ENCODE measurements at places on chromosomes 12 and 14.

- no peak for DNase-seq
Observed at GRCh38 chr12:127308148-127308547, 958.8 kb upstream of the TMEM132C start.

- DNase-seq, result no peak
Observed at GRCh38 chr12:52019113-52019770, 12.5 kb downstream of the TAMALIN start.

GRCh38 chr12:68743356-68743755 is 2.6 kb upstream of the SLC35E3 start:
- DNase-seq, result no peak

- DNase-seq, result no peak
Observed at GRCh38 chr12:80622271-80622670, 85.2 kb upstream of the MYF6 start.

- DNase-seq, result peak; percentile 53
Observed at GRCh38 chr12:57836442-57837375, 9.8 kb downstream of the CTDSP2 start.

- no peak for DNase-seq
Observed at GRCh38 chr14:23528555-23528954, 23.0 kb downstream of the ZFHX2 start.

DNA sequence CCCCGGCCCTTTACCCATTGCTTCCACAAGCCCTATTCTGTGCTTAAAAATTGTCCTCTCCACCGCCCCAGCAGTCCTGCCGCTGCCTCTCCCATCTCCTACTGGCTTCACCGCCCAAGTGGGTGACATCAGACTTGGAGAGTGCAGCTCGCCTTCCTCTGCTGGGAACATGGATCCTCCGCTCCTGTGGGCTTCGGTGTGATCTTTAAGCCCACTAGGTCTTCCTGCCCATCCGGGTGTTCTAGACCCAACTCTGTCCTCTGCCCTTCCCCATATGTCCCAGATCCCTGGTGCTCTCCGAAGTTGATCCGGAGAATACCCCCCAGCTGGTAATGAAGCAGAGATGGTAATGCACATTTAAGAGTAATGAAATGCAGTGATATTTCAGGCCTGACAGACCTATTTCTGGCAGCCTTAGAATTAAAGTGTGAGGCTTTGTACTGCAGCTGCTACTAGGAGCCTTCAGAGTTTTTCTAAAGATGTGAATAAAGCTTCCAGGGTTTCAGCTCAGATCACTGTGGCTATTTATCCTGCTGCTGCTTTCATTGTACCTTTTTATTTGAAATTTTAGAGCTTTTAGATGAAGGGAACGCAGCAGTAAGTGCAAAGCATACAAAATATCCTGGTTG is 22.9 kb upstream of the CTDSP2 start:
- DNase-seq, result no peak

GRCh38 chr14:79549515-79549914 is 661.8 kb downstream of the DIO2 start:
- no peak for DNase-seq

DNA sequence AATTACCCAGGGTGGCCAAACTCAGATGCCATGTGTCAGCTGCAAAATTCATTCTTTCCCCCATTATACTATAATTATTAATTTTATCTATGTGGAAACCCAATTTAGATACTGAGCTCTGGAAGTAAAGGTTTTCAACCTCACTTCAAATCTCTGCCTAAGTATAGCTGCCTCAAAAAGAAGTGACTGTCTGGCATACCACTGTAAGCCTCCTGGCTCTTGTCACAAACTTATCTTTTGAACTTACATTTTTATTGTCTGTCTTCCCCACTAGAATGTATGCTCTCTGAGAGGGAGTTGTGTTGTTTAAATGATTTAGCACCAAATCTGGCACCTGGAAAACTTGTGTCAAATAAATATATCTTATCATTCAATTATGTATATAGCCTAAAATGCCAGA is 16.1 kb upstream of the PRICKLE1 start:
- no peak for DNase-seq

DNA sequence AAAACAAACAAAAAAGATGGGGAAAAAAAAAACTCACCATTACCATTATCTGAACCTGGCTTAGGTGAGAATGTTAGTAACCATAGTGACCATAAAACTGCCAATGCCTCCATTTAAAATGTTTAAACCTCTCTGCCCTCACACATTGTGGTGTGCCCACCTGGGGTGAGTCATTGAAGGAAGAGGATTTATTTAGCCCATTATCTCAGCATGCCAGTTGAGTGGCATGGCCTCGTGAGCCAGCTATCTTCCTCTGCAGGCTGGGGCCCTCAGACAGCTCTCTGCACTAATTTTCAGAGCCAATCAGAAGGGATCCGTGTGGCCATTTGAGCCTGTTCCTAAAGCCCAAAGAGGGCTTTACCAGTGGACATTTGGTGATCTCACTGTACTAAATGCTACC is 81.8 kb upstream of the CCDC198 start:
- peak; percentile 48 for DNase-seq

GRCh38 chr12:27808841-27809240 is 28.8 kb upstream of the MANSC4 start:
- no peak for DNase-seq

DNA sequence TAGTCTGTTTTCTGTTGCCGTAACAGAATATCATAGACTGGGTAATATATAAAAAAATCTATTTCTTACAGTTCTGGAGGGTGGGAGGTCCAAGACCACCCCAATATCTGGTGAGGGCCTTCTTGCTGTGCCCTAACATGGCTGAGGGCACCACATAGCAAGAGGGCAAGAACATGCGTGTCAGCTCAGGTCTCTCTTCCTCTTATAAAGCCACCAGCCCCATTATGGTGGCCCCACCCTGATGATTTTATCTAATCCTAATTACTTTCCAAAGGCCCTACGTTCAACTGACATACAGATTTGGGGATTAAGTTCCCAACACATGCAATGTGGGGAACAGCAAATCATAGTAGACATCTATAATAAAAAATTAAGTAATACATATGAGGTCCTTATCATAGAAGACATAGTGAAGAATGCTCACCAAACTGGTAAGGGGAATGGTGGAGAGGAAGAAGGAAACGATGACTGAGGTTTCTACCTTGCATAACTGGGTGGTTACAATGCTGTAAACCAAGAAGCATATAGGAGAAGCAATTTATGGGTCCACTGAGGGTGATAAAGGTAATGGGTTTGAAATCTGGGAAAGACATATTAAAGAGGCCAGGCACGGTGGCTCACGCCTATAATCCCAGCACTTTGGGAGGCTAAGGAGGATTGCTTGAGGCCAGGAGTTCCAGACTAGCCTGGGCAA is 27.0 kb downstream of the BTBD7 start:
- DNase-seq, result no peak

DNA sequence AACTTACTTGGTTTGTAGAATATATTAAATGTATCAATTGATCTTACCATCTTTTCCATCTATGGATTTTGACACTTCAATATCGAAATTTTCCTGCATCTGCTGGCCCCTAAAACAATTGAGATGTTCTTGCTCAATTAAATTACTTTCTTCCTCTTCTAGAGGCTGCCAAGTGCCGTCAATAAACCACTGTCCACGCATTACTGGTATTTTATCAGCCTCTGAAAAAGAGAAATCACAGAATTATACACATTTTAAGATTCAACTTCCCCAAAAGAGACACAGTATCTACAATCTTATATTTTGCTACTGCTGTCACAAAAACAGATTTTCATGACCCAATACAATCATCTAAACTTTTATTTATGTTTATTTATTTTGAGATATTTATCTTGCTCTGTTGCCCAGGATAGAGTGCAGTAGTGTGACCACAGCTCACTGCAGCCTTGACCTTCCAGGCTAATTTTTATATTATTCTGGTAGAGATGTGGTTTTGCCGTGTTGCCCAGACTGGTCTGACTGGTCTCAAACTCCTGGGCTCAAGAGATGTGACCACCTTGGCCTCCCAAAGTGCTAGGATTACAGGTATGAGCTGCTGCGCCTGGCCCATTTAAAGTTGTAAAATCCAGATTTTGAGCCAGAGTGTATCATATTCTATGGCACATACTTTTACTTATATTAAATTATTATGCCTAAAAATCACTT is 49.3 kb downstream of the DDHD1 start:
- DNase-seq, result no peak

DNA sequence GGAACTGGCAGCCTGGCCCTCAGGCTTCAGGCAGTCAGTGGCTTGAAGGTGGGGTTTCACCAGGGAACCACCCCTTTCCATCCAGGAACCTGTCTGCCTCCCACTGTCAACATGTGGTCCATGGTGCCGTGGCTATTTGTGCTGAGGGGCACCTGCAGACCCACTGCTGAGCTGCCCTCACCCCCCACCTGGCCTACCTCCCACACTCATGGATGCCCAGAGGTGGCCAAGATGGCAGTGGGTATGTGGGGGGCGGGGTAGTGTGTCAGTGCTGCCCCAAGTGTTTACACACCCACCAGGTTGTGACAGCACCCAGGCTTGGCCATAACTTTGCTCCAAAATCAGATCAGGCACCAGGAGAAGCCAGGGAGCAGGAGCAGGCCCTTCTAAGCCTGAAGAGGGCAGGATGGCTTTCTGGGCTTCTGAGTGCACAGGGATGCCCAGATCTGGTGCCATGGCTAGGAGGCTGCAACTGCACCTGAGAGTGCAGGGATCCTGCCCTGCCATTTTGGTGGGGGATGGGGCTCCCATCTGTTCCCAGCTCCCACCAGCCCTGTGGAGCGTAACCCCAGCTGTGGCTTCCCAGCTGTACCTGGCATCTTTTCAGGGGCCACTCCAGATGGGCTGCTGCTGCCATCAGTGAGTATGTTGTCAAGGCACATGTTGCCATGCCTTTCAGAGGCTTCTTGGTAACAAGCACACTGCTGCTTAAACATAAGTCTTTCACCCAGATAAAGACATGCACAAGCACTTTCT is 263.9 kb downstream of the LRIG3 start:
- no peak for DNase-seq

DNA sequence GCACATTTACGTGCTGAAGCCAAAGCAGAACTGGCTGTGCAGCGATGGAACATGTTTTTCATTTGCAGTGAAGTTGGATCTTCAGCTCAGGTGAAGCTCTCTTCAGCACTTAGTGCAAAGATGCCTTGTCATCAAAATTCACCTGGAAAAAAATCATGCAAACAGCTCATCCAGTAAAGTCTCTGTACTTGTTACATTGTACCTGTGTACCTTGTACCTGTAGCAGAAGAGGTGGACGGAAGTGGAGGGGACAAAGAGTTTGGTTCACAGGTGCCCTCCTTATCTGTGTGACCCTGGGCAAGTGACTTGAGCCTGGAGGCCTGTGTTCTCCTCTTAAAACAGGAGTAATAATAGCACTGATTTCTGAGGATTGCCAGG is 54.0 kb downstream of the ADGRD1 start:
- DNase-seq, result no peak

DNA sequence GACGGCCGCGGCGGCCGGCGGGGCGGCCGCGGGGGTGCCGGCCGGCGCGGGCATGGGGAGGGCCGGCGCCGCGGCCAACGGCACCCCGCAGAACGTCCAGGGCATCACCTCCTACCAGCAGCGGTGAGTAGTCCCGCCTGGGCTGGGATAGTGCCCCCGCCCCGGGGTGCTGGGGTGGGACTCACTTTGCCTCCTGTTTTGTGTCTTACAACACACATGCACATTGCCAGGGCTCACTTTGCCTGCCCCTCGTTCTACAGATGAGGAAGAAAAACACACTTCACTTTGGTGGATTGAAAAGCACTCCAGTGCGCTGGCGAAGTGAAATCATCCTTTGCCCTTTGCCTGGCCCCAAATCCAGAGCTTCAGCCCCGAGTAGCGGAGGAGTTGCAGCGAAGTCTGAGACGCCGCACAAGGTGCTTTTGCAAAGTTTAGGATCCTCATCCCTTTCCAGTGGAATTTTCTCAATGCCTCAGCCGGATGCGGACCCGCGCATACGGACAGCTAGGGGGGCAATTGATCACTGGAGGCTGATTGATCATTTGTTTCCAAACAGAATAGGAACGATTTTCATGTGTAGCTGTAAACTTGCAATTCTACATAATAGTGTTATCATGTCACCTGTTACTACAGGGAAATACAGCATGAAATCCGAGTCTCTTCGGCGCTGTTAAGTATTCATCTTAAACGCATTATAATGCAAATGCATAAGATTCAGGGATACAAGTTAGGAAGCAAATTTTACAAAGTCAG is 3.6 kb upstream of the NPAS3 start:
- peak; percentile 23 for DNase-seq

GRCh38 chr12:104695453-104696148 is 238.9 kb downstream of the CHST11 start:
- peak; percentile 92 for DNase-seq

Measured in NCI-H1092 treated with DMSO at 0.1 percent for 48 hours (cell line).